ENCODE measurements at places on chromosomes 13 and 19. TPM values are rescaled to one million over a fixed set of nuclear protein-coding genes. Genes with fewer than 3 reads are reported as not detected.

ZNF260 gene
- 8.1 TPM for total RNA-seq

ZSWIM4 gene
- total RNA-seq, result 4.5 TPM

CCDC169 gene
- 0.36 TPM for total RNA-seq

ZNF358 gene
- total RNA-seq, result 17.2 TPM

KCNJ14 gene
- 1.1 TPM for total RNA-seq

ZNF772 gene
- 1.4 TPM for total RNA-seq

ONECUT3 gene
- not detected for total RNA-seq

NLRP7 gene
- total RNA-seq, result not detected

FGF14 gene
- total RNA-seq, result not detected

ZNF69 gene
- not detected for total RNA-seq

PRRG2 gene
- total RNA-seq, result 0.56 TPM

HSD11B1L gene
- 4.7 TPM for total RNA-seq

CDX2 gene
- total RNA-seq, result 0.60 TPM

FXYD3 gene
- total RNA-seq, result 0.36 TPM

ACP5 gene
- 0.28 TPM for total RNA-seq

UNC13A gene
- 1.3 TPM for total RNA-seq

ZNF223 gene
- total RNA-seq, result 2.8 TPM

SULT2A1 gene
- not detected for total RNA-seq

DHDH gene
- 1.2 TPM for total RNA-seq

MBD3L3 gene
- total RNA-seq, result not detected

CATSPERD gene
- total RNA-seq, result not detected

MICU2 gene
- 17.2 TPM for total RNA-seq

RGL3 gene
- 3.0 TPM for total RNA-seq

RAB20 gene
- 2.8 TPM for total RNA-seq

NLRP12 gene
- total RNA-seq, result not detected

PCSK4 gene
- total RNA-seq, result 0.82 TPM

KIR3DL2 gene
- total RNA-seq, result not detected

FREM2 gene
- not detected for total RNA-seq

SOX1 gene
- not detected for total RNA-seq

ZNF506 gene
- 0.08 TPM for total RNA-seq

KLK1 gene
- total RNA-seq, result 0.20 TPM

RAVER1 gene
- 24.6 TPM for total RNA-seq

METTL21C gene
- total RNA-seq, result not detected

ZNF14 gene
- 1.8 TPM for total RNA-seq

LACC1 gene
- 3.1 TPM for total RNA-seq

ADAMTSL5 gene
- total RNA-seq, result 3.4 TPM

CLEC11A gene
- total RNA-seq, result 11.4 TPM

ATP12A gene
- not detected for total RNA-seq

GNG7 gene
- 0.06 TPM for total RNA-seq

SIGLECL1 gene
- not detected for total RNA-seq

ZIM2 gene
- total RNA-seq, result not detected

BABAM1 gene
- total RNA-seq, result 59.1 TPM

TMC4 gene
- total RNA-seq, result 0.79 TPM

Data from A549 treated with Mapracorat at 1 μM for 4 hours (cell line).